ENCODE measurements at places on chromosomes 5 and 9. TPM values are rescaled to one million over a fixed set of nuclear protein-coding genes. Genes with fewer than 3 reads are reported as not detected.

Gene C9orf85
- total RNA-seq = 11.6 TPM

Gene SLC6A7
- total RNA-seq = not detected

Gene NFIB
- 6.3 TPM for total RNA-seq

Gene CCDC107
- 24.0 TPM for total RNA-seq

Gene RECK
- total RNA-seq = 45.2 TPM

Gene FABP6
- total RNA-seq = not detected

Gene CDO1
- total RNA-seq = 3.4 TPM

Gene C5orf34
- 11.5 TPM for total RNA-seq

Gene FOXI1
- total RNA-seq = not detected

Gene BAAT
- under 0.01 TPM for total RNA-seq

Gene SLC6A19
- not detected for total RNA-seq

Gene PDGFRB
- total RNA-seq = 160 TPM

Gene CYLC2
- total RNA-seq = not detected

Gene LIX1
- not detected for total RNA-seq

Gene PDE8B
- total RNA-seq = 0.22 TPM

Gene FCN1
- total RNA-seq = not detected

Gene RANBP6
- total RNA-seq = 33.4 TPM

Gene LEAP2
- 0.11 TPM for total RNA-seq

Gene DIRAS2
- 1.4 TPM for total RNA-seq

Gene BNC2
- total RNA-seq = 33.9 TPM

Gene PTPRD
- total RNA-seq = 8.9 TPM

Gene CCDC152
- total RNA-seq = 1.2 TPM

Gene CCDC69
- total RNA-seq = 2.0 TPM

Gene PCDHGB6
- total RNA-seq = 2.9 TPM

Gene ANKRD33B
- total RNA-seq = 1.3 TPM

Gene SHC3
- total RNA-seq = 25.5 TPM

Gene LHX3
- not detected for total RNA-seq

Gene PCDHB9
- under 0.01 TPM for total RNA-seq

Gene SCGB3A2
- not detected for total RNA-seq

Gene CDC25C
- total RNA-seq = 22.4 TPM

Gene AHRR
- 26.7 TPM for total RNA-seq

Gene NPDC1
- 13.3 TPM for total RNA-seq

Gene DDX4
- not detected for total RNA-seq

Measured in uterine smooth muscle cell (primary cell).